Lung microvascular endothelial cell (primary cell): ENCODE measurements at places on chromosomes 5 and 9.

DNA sequence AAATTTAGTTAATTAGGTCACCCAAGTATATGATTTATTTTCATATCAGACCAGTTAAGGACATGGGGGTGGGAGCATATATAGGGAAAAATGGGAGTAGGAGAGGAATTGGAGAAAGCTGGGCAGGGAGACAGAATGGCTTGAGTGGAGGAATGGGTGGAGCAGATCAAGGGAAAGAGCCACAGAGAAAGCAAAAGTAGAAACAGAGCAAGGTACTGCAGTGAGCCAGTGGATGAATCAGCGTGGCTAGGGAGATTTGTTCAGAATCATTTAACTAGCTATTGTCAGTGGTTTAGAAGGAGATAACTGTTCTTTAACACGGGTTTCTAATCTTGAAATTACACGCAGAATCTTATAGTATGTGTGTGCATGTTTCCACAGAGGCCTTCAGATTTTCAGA, 37.4 kb downstream of the SNX24 start:
- no peak for DNase-seq

DNA sequence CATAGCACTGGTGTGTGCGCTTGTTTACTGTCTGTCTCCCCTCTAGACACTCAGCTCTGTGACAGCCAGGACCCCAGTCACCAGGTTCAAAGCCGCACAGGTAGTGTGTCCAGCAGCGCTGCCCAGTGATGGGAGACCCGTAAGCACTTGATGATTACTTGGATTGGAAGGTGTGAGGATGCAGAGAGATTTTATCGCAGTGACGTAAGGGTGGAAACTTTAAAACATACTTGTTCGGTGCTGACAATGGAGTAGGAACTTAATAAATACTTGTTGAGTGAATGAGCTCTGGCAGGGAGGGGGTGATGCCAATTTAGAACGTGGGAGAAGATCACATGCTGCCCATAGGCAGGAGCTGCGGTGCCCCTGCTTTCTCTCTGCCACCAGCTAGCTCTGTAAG, 99.2 kb upstream of the PITX1 start:
- DNase-seq = no peak

GRCh38 chr5:125006011-125006685, 259.7 kb upstream of the ZNF608 start:
- no peak for DNase-seq

DNA sequence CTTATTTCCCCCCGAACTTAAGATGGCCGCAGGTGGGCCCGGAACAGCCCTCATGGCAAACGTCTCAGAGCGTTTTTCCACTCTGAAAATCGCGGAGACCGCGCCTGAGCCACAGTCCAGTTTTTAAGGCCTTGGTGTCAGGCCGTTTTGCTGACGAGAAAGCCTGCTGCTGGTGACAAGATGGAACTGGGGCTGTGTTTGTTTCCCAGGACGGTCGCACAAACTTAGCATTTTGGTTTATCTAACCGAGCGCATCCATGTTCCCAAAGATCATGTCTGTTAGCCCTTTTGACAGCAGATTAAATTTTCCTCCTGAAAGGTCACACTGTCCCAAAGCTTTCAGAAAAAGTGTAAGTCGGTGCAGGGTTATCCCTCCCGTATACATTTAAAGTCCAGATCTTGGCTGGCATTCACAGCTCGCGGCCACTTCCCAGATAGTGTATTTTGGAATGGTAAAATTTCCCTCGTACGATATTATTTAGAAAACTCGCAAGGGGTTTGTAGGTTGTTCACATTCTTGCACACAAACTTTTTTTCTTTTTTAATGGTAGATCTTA, 812 bp downstream of the SREK1 start:
- DNase-seq = no peak
